ENCODE measurements at places on chromosomes 11 and 22.

DNA sequence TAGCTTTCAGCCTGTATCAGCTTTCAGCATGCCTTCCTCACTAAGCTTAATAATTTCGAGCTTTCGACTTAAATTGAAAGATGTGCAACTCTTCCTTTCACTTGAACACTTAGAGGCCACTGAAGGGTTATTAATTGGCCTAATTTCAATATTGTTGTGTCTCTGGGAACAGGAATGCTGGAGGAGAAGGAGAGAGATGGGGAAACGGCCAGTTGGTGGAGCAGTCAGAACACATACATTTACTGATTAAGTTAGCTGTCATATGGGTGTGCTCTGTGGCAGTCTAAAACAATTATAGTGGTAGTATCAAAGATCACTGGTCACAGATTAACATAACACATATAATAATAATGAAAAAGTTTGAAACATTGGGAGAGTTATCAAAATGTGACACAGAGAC, 106.2 kb downstream of the LRRC32 start:
- no peak for DNase-seq

DNA sequence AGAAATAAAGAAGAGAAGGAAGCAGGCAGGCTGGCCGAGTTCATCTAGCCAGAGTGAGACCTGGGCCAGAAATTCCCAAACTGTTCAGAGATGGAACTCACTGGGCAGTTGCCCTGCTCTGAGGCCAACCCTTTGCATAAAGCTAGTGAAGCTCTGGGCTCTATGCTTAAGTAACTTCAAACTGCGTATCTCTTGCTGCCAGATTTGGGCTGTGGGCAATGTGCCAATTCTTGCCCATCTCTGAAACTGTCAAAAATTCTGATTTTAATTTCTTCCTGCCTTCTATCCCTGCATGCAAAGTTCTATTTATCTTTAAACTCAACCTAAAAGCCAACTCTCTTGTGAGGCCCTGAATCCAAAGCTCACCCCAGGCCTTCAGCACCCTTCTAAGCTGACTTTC, 36.2 kb upstream of the HEPHL1 start:
- DNase-seq: no peak

GRCh38 chr11:117438371-117439000, 110.8 kb downstream of the CEP164 start:
- DNase-seq: peak; percentile 16

DNA sequence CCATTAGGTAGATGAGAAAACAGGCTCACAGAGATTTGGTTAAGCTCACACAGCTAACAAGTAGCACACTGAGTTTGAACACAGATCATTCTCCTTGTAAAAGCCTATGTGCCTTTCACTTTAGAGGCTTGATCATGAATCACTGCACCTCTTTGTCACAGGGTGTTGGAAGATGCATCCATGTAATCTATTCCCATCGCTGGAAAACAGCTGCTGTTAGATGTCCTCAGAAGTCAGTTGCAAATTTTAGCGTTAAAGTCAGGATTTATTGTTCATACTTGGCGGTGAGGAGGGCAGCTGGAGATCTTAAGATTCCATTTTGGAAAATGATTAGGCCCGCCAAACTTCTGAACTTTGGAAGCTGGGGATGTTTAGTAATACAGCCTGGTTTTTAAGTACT, 2.6 kb downstream of the CNTF start:
- DNase-seq: no peak

GRCh38 chr11:72350752-72351151, 83.6 kb downstream of the CLPB start:
- DNase-seq: no peak

GRCh38 chr11:62535802-62536201, 10.8 kb downstream of the AHNAK start:
- no peak for DNase-seq

DNA sequence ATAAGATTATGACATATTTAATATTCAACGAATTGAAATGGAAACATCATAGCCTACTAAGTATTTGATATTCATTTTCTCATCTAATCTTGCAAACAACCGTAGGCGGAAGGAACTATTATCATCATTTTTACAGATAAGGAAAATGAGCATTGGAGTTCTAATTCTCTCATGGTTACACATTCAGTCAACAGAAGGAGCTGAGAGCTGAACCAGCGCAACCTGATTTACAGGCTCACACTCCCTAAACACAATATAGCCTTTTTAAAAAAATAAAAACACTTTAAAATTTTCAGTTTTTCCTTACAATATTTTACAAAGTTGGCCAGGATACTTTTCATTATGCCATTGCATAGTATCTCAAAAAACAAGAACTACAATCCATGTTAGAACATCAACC, 74.8 kb downstream of the APOL5 start:
- no peak for DNase-seq

GRCh38 chr22:40324468-40325305, 21.6 kb upstream of the ADSL start:
- DNase-seq: peak; percentile 43

GRCh38 chr11:14854057-14854456, 38.0 kb downstream of the CYP2R1 start:
- DNase-seq: no peak

DNA sequence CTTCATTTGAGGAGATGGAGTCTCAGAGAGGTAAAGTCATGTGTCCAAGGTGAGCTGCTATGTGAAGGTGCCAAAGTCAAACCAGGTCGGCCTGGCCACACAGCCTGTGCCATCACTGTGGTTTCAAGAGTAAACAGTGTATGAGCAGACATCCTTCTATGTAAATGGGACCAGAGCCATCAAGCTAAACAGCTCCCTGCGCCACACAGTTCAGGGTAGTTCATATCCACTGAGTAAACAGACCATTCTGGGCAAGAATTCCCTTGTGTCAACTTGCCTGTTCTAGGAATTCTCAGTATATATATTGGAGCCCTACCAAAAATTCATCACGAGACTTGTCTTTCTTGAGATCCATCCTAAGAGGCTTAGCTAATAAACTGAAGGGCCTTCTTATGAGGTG, 77.5 kb downstream of the AMOTL1 start:
- no peak for DNase-seq

- DNase-seq: no peak
These were observed 1595.5 kb upstream of the TENM4 start for GRCh38 chr11:81036168-81036870.

GRCh38 chr11:131656839-131657211, 286.4 kb downstream of the NTM start:
- DNase-seq: no peak

- peak; percentile 63 for DNase-seq
These were observed 3.1 kb upstream of the ADORA2A start for GRCh38 chr22:24424001-24424900.

DNA sequence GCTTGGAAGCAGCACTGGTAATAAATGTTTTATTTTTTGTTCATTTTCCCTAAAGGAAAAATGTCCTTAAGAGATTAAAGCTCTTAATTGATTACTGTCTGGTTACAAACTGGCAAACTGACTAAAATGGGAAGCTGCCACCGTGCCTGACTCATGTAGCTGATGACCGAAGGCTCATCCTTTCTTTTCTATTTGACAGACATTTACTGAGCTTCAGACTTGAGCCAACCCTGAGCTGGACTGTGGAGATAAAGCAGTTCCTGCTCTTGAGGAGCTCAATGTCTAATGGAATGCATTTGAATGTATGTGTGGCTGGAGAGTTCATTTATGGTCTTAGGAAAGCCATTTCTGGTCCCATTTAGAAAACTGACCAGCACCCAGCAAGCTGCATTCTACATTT, 91.3 kb downstream of the RNF169 start:
- no peak for DNase-seq

- no peak for DNase-seq
These were observed 72.3 kb downstream of the PRMT3 start for GRCh38 chr11:20459865-20460264.

GRCh38 chr22:27238935-27239510, 562.5 kb downstream of the MN1 start:
- DNase-seq: no peak

DNA sequence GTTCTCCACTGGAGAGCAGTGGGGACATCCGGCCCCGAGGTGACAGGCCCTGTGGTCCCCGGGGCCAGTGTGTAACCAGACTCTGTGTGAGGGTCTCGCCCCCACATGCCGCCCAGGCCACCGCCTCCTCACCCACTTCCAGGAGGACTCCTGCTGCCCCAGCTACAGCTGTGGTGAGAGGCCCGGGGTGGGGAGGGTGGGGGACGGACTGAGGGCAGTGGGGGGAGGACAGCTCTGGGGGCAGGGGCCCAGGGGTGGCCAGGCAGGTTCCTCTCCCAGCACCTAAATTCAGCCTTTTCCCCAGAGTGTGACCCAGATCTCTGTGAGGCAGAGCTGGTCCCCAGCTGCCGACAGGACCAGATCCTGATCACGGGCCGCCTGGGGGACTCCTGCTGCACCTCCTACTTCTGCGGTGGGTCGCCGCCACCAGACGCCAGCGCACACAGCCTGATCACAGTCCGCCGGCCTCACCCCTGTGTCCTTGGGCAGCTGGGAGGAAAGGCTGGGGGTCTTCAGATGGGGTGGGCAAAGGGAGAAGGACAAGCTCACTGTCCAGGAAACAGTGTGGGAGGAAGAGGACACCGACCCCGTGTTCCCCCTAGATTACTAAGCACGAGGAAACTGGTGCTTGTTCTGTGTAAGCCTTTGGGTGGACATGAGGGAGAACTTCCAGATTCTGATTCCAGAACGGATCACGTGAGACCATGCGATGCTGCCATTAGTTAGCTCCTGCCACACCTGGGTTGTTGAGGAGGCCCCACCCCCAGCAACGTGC, 84.4 kb upstream of the MYOD1 start:
- no peak for DNase-seq

GRCh38 chr11:4682623-4683419, 14.8 kb downstream of the OR51E2 start:
- no peak for DNase-seq

DNA sequence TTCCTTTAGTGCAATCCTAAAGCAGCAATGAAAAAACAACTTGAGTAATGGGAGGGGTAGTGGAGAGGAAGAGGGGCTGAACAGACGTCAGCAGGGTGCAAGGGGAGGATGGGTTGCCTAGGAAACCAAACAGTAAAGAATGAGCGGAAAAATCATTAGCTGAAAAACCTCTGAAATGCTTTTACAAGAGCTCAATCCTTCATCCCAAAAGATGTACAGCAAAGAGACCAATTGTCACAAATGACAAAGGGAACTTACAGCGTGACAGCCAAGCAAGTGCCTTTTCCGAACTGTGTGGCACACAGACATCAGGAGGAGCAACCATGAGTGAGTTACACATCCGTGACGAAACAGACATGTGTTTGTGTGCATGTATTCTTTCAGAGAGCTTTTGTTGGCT, 104.6 kb downstream of the SIK3 start:
- DNase-seq: no peak

DNA sequence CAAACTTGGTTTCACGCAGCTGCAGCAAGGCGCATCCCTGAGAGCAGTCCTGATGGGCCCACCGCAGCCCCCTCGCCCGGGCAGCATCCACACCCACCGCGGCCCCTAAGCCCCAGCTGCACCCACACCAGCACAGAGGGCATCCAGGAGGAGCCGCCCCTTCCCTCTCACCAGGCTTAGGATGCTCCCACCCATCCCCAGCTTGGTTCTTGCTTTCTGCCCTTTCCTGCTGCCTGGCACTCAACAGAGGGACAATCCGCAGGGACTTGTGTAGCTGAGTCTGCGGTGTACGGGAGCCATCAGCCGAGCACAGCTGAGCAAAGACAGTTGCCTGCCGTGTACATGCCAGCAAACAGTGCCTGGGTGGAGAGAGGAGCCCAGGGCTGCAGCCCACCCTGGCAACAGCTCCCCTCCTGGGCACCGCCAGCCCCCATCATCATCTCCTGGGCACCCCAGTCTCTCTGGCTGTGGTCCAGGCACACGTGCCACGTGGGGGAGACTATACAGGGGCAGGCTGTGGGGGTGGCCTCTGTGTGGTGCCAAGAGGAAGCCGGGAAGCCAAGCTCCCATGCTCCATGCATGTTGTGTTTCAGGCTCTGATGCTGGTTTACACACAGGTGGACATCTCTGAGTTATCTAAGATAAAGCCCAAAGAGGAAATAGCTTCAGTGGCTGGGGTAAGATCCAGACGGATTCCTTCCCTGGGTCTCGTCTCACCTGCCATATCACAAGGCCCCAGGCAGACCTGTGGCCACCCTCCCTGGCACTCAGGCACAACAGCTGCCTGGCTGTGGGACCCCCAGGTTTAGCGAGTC, 36.0 kb upstream of the GNB1L start:
- DNase-seq: peak; percentile 22

DNA sequence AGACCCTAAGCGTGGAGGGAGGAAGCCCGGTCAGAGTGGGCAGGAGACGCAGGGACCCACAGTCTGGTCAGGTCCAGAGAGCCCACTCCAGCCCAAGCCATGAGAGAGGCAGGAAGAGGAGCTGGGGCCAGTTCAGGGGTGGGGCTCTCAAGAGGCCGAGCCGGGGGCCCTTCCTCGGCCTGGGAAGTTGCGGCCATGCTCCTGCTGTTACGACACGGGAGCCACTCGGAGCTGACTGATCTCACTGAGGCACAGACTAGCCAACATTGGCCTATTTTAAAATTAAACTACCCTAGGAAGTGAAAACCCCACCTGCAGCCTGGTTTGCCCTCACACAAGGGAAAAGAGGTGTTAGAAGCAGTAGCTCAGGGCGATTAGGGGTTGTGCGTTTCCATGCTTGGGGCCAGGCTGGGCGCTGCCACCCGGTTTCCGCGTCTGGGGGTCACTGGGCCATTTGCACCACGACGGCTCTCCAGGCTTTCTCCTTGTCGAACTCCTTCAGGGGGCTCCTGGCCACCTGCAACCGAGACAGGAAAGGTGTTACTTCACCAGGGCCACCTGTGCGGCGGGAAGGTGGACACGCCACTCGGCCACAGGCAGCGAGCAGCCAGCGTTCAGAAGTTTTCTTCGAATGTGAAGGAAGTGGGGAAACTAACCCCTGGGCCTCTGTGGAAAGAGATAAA, 3.2 kb upstream of the TTLL8 start:
- no peak for DNase-seq

GRCh38 chr11:87092159-87092558, 54.4 kb downstream of the TMEM135 start:
- DNase-seq: no peak

- no peak for DNase-seq
These were observed 123.6 kb upstream of the TP53AIP1 start for GRCh38 chr11:129066229-129066628.

- no peak for DNase-seq
These were observed 3.9 kb upstream of the TAGLN start for GRCh38 chr11:117195258-117195657.

GRCh38 chr11:21861314-21861713, 331.6 kb upstream of the ANO5 start:
- DNase-seq: no peak

- peak; percentile 19 for DNase-seq
These were observed 789.4 kb upstream of the KIRREL3 start for GRCh38 chr11:127789927-127790326.

GRCh38 chr11:44563711-44564110, 1.8 kb upstream of the CD82 start:
- no peak for DNase-seq

GRCh38 chr11:112225753-112226061, 521 bp upstream of the PTS start:
- DNase-seq: no peak

GRCh38 chr11:73265853-73266645, 6.1 kb upstream of the P2RY6 start:
- DNase-seq: no peak

- no peak for DNase-seq
These were observed 148.5 kb upstream of the HSD17B12 start for GRCh38 chr11:43532041-43532440.

Data from activated CD4-positive, alpha-beta T cell treated with anti-CD3 and anti-CD28 coated beads for 48 hours (primary cell).